Left ventricle myocardium inferior (tissue), 1 donor: ENCODE measurements at places on chromosomes 16 and 17. TPM values are rescaled to one million over a fixed set of nuclear protein-coding genes. Genes with fewer than 3 reads are reported as not detected.

MRC2 gene
- total RNA-seq = 22.8 TPM

NDUFAF8 gene
- 61.5 TPM for total RNA-seq

ITGB4 gene
- total RNA-seq = 10.6 TPM

GINS2 gene
- total RNA-seq = 0.44 TPM

MYH1 gene
- 0.14 TPM for total RNA-seq

NXN gene
- total RNA-seq = 13.8 TPM

CALB2 gene
- total RNA-seq = 0.36 TPM

COG1 gene
- total RNA-seq = 44.7 TPM

B4GALNT2 gene
- not detected for total RNA-seq

TERB1 gene
- not detected for total RNA-seq

IL17C gene
- not detected for total RNA-seq

ZNF319 gene
- 10.0 TPM for total RNA-seq

SLC5A10 gene
- total RNA-seq = not detected
